ENCODE measurements at places on chromosomes 1 and 21.

DNA sequence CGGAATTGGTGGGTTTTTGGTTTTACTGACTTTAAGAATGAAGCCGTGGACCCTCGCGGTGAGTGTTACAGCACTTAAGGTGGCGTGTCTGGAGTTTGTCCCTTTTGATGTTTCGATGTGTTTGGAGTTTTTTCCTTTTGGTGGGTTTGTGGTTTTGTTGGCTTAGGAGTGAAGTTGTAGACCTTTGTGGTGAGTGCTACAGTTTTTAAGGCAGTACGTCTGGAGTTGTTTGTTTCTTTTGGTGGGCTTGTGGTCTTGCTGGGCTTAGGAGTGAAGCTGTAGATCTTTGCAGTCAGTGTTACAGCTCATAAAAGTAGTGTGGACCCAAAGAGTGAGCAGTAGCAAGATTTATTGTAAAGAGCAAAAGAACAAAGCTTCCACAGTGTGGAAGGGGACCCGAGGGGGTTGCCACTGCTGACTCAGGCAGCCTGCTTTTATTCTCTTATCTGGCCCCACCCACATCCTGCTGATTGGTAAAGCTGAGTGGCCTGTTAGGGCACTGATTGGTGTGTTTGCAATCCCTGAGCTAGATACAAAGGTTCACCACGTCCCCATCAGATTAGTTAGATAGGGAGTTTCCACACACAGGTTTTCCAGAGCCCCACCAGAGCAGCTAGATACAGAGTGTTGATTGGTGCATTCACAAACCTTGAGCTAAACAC, 20.9 kb downstream of the HENMT1 start:
- DNase-seq = no peak

- no peak for DNase-seq
These were observed 89.5 kb upstream of the ARTN start for GRCh38 chr1:43844114-43844513.

DNA sequence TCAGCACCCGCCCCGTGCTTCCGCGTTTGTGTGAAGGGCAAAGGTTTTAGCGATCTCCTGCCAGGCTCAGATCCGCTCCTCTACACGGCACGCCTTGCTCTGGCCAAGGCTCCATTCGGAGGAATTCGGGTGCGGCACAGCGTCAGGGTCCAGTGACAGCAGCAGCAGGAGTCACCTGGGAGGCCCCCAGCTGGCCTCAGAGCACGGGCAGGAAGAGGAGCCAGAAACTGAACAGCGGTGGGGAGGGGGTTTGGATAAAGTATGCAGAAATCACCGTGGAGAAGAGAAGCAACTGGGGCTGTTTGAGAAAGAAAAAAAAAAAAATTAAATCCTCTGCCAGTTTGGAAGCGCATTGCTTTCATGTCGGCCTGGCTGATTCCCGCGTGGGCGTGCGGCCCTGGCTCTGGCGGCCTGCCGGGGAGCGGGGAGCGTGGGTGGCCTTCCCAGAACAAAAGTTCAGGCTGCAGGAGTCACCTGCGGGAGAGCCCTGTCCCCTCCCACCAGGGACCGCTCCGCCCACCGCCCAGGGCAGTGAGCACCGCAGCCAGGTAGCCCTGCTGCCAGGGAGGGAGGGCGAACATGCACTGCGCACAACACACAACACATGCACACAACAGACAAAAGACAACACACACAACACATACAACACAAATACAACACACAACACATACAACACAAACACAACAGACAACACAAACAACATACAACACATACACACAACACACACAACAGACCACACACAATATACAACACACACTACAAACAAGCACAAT, 107.6 kb downstream of the ETS2 start:
- no peak for DNase-seq

- DNase-seq = no peak
These were observed 125.9 kb downstream of the RHOU start for GRCh38 chr1:228860911-228861831.

- no peak for DNase-seq
These were observed 176.9 kb upstream of the LMO4 start for GRCh38 chr1:87151500-87152421.

DNA sequence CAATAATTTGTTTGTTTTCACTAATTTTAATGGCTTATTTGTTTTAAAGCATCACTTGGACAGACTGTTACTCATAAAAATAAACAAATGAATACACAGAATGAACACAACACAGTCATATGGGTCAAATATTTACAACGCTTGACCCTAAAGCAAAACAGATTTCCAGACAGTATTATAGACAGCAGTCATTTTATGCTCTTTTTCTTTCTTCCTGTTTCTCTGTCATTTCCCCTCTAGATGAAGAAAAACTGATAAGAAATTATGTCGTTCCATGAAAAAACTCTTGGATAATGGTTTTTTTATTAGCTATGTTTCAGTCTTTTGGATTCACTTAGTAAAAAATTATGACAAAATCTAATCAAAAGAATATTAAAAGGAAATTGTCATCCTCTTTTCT, 297.3 kb upstream of the NEGR1 start:
- no peak for DNase-seq

- DNase-seq = no peak
These were observed 90.3 kb downstream of the LYST start for GRCh38 chr1:235776396-235776795.

- DNase-seq = no peak
These were observed 98.5 kb downstream of the TRIM11 start for GRCh38 chr1:228308085-228308601.

DNA sequence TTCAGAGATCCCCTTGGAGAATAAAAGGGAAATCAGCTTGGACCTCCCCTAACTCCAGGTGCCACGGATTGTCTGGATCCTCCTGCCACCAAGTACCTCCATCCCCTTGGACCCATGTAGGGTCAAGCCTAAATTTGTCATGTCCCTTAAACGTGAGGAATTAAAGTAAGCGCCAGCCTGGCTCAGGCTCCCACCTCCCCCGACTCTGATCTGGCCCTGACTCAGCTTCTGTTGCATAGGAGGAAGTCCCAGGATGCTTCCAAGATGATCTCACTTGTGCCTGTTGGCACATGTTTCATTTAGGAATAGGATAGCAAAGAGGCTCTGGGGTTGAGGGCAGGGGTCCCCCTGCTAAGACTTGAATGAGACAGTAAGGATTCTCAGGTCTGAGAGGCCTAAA, 231.9 kb upstream of the JUN start:
- no peak for DNase-seq

DNA sequence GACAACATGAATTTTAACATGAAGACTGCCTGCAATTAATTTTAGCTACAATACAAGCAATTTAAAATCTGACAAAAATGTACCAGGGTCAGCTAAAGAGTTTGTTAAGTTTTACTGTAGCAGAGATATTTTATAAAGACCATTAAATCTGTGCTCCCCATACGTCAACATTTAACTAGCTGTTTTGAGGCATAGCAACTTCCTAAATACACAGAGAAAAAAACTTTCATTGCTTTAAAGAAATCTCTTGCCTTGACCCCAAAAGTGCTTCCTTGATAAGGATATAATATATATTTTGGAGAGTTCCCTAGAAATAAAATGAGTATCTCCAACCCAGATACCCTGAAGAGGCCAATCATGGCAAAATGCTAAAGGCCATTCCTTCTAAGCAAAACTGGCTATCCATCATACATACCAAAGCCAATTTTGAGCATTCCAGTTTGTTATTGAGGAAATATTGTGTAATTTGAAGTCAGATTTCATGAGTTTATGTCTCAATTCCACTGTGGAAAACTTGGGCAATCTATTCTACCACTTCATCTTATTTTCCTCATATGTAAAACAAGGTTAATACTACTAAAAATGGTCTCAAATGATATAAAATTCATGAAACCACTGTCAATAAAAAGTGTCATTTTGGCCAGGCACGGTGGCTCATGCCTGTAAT, 19.1 kb downstream of the ASPM start:
- no peak for DNase-seq

DNA sequence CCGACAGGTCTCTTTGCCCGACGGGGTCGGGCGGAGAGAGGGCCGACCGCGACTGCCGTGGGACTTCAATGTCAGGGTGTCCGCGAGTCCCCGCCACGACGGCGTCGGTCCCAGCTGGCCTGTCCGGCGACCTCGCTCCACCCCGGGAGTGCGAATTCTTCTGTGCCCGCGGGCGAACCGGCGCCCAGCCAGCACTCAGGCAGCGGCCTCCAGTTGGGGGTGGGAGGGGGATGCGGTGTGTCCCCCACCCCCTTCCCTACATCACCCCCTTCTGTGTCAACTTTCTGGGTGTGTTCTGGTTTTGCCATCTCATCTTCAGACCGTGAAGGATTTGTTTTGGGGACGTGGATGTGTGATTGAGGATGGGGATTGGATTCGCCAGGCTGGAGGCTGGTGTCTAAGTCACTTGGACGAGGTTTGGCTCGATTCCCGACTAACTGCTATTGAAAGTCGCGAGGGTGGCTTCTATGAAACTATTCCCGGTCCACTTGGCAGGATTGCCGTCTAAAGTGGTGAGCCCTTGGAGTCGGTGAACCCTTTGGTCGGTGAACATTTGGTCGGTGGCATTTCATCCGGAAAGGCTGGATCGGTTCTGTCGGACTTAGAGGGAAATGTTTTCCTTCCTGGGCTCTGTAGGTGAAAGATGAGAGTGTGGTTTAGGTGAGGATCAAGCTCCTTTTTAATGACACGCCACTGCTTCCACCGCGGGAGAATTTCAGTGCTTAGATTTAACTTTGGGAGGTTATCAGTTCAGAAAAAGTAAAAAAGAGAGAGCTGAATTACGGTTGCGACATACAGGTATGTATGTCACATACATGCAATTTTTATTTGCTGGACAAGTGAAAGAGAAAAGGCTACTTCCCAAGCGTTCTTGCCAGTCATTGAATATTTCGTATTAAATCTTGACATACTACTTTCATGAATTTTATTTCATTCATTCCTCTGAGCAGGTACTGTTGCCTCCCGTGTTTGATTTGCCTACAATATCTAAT, 771 bp downstream of the ABCD3 start:
- DNase-seq = peak; percentile 62

GRCh38 chr1:99814373-99814900, 35.7 kb upstream of the AGL start:
- DNase-seq = no peak

DNA sequence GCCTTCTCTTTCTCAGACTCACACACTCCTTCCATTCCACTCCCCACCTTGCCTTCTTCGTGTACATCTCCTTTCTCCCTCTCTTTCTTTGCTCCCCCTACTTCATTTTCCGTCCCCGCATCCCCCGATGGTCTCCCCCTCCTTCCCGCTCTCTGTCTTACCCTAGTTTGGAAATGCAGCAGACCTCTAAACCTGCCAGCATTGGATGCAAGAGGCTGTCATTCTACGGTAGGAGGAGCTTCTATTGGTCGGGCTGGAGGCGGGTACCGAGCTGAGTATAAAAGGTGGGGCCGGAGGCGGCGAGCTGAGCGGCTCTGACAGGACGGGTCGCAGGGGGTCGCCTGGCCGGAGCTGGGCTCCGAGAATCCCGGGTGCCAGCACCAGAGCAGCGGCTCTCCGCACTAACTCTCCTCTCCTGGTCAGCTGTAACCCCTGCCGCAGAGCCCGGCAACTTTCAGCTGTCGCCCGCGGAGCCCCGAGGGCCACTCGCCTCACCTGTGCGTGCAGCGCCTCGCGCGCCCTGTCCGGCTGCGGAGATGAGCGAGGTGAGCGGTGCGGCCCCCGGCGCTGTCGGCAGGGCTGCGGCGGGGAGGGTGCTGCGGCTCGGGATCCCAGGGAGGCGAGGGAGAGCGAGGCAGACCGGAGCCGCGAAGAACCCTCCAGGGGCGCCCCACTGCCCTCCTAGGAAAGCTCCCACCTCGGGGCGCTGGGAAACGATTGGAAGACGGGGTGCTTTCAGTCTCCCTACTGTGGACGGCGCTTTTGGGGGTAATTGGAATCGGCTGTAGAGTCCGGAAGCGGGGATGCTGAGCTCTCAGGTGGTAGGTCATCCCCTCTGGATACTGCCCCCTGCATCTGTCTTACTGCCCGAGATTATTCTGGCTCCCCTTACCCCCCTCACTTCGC, at the start of gene PCP4L1:
Gene PCP4L1, plus strand, starts transcription at position 307 of the 906 bp plus-strand sequence. Its CDS starts 230 bp downstream, at position 537.
- peak; percentile 66 for DNase-seq

- no peak for DNase-seq
These were observed 73.6 kb upstream of the LYST start for GRCh38 chr1:235940285-235940684.

GRCh38 chr1:26015358-26015757, 6.2 kb upstream of the EXTL1 start:
- DNase-seq = no peak

DNA sequence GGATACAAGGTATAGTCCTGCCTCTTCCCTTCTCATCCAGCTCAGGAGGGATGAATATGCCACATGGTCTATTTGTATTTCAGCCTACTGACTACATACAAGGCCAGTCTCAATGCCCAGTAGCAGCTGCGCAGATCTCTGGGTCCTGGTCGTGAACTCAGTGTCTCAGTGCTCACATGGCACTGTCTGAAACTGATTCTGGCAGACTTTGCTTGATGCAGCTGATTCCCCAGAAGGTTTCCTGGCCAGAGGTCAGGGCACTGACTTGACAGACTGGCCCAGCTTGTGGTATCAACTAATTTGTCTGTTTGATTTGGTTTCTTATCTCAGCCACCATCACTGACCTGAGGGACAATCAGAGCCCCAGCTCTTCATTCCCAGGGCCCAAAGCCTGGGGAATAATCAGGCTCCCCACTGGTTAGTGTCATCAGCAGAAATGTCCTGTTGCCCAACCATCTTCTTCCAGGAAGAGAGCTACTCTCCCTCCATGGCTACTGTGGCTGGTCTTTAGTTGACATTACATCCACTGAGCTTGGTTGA, 7.5 kb upstream of the SPRR4 start:
- no peak for DNase-seq

GRCh38 chr1:24384251-24385090, 29.1 kb downstream of the STPG1 start:
- no peak for DNase-seq

GRCh38 chr1:59017501-59018231, 233.8 kb upstream of the JUN start:
- no peak for DNase-seq

DNA sequence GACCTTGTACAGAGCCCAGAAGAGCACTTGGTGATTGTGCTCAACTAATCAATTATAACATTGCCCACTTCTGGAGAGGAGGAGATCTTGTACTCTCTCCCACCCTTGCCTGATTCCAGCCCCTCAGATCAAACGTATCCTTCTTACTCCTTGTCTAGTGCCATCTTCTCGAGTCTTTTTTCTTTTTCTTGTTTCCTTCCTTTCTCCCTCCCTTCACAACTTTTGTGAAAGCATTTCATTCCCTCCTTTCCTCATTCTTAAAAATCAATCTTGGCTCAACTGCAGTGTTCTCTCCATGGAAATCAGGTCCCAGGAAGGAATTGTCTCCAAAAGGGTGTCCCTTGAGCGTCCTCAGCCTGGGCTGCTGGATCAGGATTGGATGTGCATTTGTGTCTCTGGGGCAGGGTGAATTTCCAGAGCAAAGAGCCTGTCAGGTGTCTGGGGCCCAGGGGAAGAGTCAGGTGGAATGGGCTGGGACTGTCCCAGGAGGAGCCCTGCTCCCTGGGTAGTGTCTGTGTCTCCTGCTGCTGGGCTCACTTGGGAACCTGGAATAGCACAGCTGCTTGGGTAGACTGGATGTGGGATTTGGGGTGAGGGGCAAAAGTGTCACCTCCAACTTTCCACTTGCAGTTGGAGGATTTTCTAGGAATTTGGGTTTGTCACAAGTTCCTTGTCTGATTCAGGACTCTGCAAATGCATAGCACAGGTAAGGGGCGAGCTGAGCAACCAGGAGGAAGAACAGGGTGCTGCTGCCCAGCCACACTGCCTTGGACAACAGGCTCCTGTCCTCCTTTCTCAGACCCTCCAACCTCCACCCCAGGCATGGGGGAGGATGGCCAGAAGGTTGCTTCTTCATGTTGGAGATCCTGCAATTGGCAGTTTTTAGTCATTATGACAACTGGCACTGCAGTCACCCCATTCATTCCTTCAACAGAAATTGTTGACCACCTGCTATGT, 3.3 kb downstream of the SOX13 start:
- no peak for DNase-seq
